ENCODE measurements at places on chromosomes 6 and 20.

DNA sequence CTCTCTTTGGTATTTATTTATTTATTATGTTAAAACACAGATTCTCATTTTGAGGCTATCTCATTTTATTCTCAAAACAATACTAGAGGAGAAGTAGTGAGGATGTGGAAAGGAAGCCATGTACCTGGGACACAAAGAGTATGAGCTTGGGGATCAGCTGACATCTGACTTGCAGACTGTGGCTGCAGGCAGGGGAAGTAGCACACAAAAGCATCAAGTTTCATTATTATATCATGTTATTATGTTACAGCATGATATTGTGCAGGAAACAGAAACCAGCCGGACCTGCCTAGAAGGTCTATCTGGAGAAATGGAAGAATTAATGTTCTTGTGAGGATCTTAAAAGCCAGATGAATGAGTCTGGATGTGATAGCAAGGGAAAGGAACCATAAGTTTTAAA is 248.2 kb downstream of the KHDC1L start:
- DNase-seq: no peak

- no peak for DNase-seq
Observed at GRCh38 chr20:25553819-25554296, 31.5 kb downstream of the NINL start.

- DNase-seq: no peak
Observed at GRCh38 chr6:132712366-132712765, 1.5 kb downstream of the VNN1 start.

- DNase-seq: no peak
Observed at GRCh38 chr6:24659561-24659960, 7.1 kb downstream of the TDP2 start.

GRCh38 chr6:113301651-113302050 is 555.5 kb upstream of the MARCKS start:
- no peak for DNase-seq

- no peak for DNase-seq
Observed at GRCh38 chr6:122969999-122970533, 26.0 kb upstream of the CLVS2 start.

All from stimulated activated CD4-positive, alpha-beta T cell treated with anti-CD3 and anti-CD28 coated beads, Interleukin-1b, Interleukin-23, amount 100 ng/mL, for 1 hour (primary cell).